Upper lobe of right lung (tissue), 1 donor: ENCODE measurements at places on chromosomes 2 and 18. TPM values are rescaled to one million over a fixed set of nuclear protein-coding genes. Genes with fewer than 3 reads are reported as not detected.
A peak's percentile ranks its signal among the peaks of the same experiment; 100 is the strongest.

CRACDL gene
- 33.3 TPM for total RNA-seq

TRIM43 gene
- not detected for total RNA-seq

RIT2 gene
- total RNA-seq, result not detected

RAD51AP2 gene
- not detected for total RNA-seq

HAAO gene
- 6.4 TPM for total RNA-seq

- H3K4me1 ChIP-seq, result no peaks in the 10 kb centered on the region
- no peaks in the 10 kb centered on the region for H3K27me3 ChIP-seq
- H3K36me3 ChIP-seq, result no peaks in the 10 kb centered on the region
- H3K4me3 ChIP-seq, result no peak overlapping the region
- DNase-seq, result no peak
- no peak overlapping the region for H3K27ac ChIP-seq
Observed at GRCh38 chr2:140316345-140316744, 1536.2 kb upstream of the NXPH2 start.

GRCh38 chr2:206305523-206306245 lies 31.2 kb downstream of the ZDBF2 start:
- DNase-seq, result no peak
- no peaks in the 10 kb centered on the region for H3K27me3 ChIP-seq
- H3K4me3 ChIP-seq, result no peak overlapping the region
- no peak overlapping the region for H3K27ac ChIP-seq
- H3K36me3 ChIP-seq, result no peaks in the 10 kb centered on the region

DNA sequence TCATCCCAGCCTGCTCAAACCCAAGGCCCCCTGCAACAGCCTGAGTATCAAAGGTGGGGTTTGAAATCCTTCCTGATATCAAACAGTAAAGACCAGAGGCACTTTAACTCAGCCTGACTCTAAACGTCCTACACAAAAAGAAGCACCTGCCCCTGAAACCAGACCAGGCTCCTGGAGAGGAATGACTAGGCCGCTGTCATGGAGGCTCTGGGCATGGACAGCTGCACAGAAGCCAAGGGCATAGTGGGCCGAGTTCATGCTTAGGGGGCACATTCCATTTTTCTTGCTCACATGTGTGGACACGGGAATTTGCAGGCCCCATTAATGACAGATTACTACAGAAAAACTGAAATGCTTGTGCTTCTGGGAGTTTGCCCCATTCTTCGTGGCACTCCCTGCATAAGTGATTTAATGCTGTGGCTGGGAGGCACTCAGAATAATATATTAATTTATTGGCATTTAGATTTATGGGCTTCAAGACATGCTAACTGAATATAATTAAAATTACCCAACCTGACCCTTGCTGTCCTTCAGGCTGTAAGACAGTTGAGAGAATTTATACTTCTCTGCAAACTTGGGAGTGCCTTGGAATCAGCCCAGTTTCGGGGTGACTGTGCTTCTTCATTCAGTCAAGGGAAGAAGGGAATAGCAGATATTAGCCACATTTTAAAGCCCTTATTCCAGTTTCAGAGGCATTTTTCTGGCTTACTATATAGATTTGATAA lies 105.5 kb downstream of the GYPC start:
- no peak overlapping the region for H3K4me3 ChIP-seq
- no peaks in the 10 kb centered on the region for H3K36me3 ChIP-seq
- no peak overlapping the region for H3K27ac ChIP-seq
- H3K4me1 ChIP-seq, result no peaks in the 10 kb centered on the region
- no peak for DNase-seq
- H3K27me3 ChIP-seq, result no peaks in the 10 kb centered on the region

DNA sequence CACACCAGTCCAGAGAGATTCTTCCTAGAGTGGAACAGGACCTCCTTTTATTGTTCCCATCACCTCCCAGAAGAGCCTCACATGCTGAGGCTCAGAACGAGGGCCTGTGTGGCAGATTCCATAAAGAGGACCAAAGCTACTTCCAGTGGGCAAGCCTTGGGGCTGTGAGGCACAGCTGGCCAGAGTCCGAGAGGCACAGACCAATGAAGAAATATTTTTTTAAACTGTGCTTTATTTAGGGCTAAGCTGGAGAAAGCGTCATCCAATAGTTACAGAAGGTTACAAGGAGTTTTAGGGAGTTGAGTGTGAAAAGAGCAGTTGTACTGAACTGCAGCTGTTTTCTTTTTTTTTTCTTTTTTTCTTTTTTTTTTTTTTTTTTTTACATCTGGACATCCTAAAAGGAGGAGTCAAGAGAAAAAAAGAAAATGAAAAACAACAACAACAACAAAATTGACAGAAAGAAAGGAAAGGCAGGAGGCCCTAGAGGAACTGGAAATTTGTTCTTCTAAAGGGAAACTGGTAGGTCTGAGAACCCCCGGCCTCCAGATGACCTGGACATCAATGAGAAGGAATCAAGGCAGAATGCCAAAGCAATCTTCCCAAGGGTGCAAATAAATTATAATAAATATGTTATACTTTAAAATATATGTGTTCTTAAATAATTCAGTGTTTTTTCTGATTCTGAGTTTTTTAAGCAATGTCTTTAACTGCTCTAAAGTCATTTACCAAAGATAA lies 322.6 kb downstream of the CELF4 start:
- H3K27me3 ChIP-seq, result peaks cover 6% of the 10 kb centered on the region
- H3K4me3 ChIP-seq, result no peak overlapping the region
- no peak overlapping the region for H3K27ac ChIP-seq

DNA sequence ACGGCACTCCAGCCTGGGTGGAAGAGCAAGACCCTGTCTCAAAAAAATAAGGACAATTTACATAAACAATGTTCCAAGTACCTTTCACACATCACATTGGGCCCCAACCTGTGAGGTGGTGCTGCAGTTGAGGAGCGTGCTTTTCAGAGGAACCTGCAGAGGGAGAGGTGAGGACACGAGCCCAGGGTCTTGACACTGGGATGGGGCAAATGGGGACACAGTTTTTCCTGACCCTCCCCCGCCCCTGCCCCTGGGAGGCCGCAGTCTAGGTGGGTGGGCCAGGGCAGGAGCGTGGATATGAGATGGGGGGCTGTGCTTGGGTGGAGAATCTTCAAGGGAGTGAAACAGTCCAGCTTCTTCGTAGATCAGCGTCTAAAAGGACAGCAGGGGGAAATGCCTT lies 112.9 kb downstream of the SEPTIN10 start:
- no peaks in the 10 kb centered on the region for H3K36me3 ChIP-seq
- DNase-seq, result no peak
- H3K4me1 ChIP-seq, result peaks cover 7% of the 10 kb centered on the region
- no peak overlapping the region for H3K4me3 ChIP-seq

DNA sequence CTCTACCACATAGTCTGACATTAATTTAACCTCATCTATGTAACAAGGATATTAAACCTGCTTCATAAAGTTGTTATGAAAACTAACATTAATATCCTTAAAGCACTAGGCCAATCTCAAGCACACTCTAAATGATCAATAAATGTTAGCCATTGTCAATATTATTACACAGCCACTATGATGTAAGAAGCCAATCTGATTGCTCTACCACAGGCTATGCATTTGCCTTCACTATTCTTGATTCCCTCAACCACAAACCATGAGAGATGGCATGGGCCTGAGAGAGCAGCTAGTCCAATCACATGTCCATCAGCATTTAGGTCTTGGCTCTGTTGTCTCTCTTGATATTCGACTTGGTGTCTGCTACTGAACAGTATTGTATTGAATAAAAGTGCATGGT lies 4.2 kb downstream of the SLC25A12 start:
- H3K36me3 ChIP-seq, result no peaks in the 10 kb centered on the region
- no peaks in the 10 kb centered on the region for H3K27me3 ChIP-seq
- no peak overlapping the region for H3K4me3 ChIP-seq
- peaks cover 11% of the 10 kb centered on the region for H3K4me1 ChIP-seq

DNA sequence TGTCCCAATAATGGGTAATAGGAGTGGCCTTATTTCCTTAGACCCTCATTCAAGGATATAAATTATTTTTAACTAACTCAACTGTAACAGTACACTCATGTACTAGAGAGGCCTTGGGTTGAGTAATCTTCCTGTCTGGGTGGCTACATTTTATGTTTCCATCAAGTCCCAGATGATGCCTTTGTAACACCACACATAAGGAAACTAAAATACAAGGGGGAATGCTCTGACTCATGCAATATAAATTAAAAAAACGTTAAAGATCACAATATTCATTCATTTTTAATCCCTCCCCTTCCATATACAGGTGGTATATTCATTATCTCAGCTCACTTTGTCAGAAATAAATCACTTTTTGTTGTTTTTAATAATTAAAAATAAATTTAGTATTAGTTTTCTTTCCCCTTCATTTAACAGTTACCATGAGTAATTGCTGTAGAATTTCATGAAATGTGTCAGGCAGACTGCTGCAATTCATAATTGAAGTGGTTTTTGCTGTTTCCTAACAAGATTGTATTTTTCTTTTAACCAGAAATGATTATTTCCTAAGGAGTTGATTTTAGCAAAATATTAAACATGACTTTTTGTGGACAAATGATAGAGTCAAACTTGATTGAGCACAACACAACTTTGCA lies 1403.6 kb downstream of the SUCLG1 start:
- no peaks in the 10 kb centered on the region for H3K27me3 ChIP-seq
- H3K4me1 ChIP-seq, result no peaks in the 10 kb centered on the region
- no peaks in the 10 kb centered on the region for H3K36me3 ChIP-seq
- no peak for DNase-seq

- H3K27ac ChIP-seq, result no peak overlapping the region
- H3K4me1 ChIP-seq, result peaks cover 15% of the 10 kb centered on the region
- no peak overlapping the region for H3K4me3 ChIP-seq
- peaks cover 94% of the 10 kb centered on the region for H3K27me3 ChIP-seq
- no peak for DNase-seq
Observed at GRCh38 chr2:70898363-70899240, 37.1 kb upstream of the ATP6V1B1 start.

DNA sequence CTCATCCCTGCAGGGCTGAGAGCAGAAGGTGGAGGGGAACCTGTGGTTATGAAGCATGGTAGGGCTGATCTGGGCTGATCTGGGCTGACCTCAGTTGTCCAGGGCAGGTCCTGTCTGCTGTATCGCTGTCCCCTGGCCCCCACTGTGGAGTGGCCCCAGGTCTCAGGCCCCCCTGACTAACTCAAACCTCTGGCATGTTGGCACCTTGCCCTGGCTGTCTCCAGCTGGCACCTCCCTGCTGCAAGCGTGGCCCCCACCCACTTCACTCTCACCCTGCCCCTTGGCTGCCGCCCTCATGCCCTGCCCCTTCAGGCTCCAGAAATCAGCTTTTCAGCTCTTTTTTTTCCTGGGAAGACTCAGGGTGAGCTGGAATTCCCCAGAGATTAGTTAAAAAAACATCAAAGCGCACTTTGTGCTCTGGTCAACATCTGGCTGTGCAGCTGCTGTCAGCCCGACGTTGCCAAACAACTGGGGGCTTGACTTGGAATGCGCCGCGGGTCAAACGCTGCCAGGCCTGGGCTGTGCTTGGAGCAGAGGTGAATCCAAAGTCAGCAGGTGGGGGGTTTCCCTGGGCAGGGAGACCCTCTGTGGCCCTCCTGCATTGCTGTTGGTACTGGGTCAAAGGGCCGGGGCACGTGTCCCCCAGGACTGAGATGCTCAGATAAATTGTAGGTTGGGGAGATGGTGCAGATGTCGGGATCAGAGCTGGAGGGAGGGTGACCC lies 173.8 kb upstream of the HDAC4 start:
- no peak overlapping the region for H3K4me3 ChIP-seq
- no peaks in the 10 kb centered on the region for H3K36me3 ChIP-seq
- peak; percentile 62 for DNase-seq
- no peaks in the 10 kb centered on the region for H3K4me1 ChIP-seq

DNA sequence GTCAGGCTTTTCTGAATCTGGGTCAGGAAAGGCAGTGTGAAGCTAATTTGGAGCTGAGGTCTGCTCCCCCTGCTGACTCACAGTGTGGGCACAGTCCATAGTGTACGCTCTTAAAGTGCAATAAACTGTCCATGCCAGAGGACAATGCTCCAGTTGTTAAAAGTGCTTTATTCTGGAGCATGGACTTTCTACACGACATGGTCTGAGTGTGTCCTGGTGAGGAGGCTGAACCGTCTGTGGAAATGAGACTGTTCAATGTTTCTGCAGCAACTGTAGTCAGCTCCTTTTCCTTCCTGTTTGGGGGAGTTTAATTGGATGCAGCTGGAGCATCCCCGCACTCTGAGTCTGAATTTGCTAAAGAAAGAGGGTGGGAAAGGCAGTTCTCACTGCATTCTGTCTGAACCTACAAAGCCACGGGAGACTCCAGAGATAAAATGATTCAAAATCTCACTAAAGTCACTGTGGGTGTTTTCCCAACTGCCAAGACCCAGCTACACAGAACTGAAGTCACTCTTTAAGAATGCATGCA lies 110.2 kb upstream of the TRIB2 start:
- no peak overlapping the region for H3K4me3 ChIP-seq
- H3K27me3 ChIP-seq, result no peaks in the 10 kb centered on the region
- H3K4me1 ChIP-seq, result no peaks in the 10 kb centered on the region
- H3K36me3 ChIP-seq, result no peaks in the 10 kb centered on the region
- no peak overlapping the region for H3K27ac ChIP-seq
- no peak for DNase-seq

- peak overlapping the region; percentile 2 for H3K27ac ChIP-seq
- H3K27me3 ChIP-seq, result no peaks in the 10 kb centered on the region
- H3K36me3 ChIP-seq, result no peaks in the 10 kb centered on the region
- peaks cover 53% of the 10 kb centered on the region for H3K4me1 ChIP-seq
- H3K4me3 ChIP-seq, result no peak overlapping the region
Observed at GRCh38 chr2:101736233-101736632, 38.7 kb downstream of the MAP4K4 start.

DNA sequence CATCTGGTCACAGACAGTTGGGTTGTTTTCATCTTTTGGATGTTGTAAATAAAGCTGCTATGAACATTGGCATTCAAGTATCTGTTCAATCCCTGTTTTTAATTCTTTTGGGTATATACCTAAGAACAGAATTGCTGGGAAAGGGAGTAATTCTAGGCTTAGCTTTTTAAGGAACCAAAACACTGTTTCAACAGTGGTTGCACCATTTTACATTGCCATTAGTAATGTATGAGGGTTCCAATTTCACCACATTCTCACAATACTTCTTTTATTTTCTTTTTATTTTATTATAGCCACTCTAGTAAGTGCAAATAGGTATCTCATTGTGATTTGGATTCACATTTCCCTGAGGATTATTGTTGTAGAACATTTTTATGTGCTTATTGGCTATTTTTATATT lies 108.9 kb upstream of the GLS start:
- H3K4me1 ChIP-seq, result no peaks in the 10 kb centered on the region
- H3K4me3 ChIP-seq, result no peak overlapping the region
- H3K27ac ChIP-seq, result no peak overlapping the region

DNA sequence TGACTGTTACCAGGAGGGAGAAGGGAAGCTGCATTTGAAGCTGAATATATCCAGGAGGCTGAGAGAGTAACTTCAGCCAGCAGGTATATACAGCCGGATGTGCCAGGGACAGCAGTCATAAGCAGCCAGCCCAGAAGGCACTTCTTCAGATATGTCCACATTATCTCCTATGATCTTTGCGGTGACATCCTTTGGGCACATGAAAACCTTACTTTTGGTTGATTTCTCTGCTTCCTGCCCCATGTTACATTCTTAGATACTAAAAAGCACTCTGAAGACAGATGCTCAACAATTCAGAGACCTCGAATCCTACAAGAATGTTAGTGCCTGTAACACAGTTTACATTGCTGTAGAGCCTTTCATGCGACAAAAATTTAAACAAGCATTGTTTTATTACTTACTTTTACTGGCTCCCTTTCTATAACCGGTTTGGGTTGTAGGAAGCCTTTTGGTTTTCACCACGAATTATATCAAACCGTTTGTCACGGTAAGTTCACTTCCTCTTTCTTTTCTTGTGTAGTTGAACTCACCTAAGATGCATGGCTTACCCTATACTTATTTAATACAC lies 50.3 kb upstream of the TLK1 start:
- no peak for DNase-seq
- H3K36me3 ChIP-seq, result no peaks in the 10 kb centered on the region
- no peak overlapping the region for H3K27ac ChIP-seq
- H3K4me1 ChIP-seq, result no peaks in the 10 kb centered on the region
- no peaks in the 10 kb centered on the region for H3K27me3 ChIP-seq

GRCh38 chr2:38474021-38474456 lies 97.0 kb upstream of the ATL2 start:
- no peaks in the 10 kb centered on the region for H3K27me3 ChIP-seq
